ENCODE measurements at places on chromosomes 1 and 21.

GRCh38 chr1:224456637-224456953 is 22.0 kb upstream of the WDR26 start:
- no peak for DNase-seq

GRCh38 chr1:1260843-1261560 is 12.7 kb downstream of the UBE2J2 start:
- DNase-seq, result no peak

DNA sequence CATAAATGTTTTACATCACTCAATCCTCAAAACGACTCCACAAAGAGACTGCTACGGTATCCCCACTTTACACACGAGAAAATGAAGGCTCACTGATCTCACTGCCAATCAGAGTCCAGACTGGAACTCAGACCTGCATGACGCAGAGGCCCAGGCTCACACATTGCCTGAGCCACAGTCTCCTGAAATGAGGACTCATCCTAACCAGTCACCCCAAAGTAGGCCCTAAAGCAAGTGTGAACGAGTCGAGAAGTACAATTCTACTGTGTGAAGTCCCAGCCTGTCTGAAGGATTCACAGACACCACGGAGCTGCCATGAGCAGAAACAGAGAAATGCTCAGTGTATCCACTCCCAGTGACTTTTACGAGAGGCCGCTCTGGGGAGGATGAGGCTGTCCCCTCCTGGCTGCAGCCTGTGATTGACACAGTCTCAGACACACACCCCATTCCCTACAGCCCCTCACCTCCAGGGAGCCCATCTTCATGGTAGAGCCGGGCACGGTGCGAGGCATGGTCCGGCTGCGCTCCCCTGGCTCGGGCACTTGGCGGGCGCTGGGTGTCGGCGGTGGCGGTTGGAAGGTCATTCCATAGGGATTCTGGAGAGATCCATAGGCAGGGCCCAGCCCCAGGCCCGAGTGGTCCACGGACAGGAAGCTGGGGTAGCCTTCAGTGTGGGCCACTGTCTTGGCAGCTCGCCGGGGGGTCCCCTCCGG is 26.7 kb upstream of the COL16A1 start:
- DNase-seq, result no peak

DNA sequence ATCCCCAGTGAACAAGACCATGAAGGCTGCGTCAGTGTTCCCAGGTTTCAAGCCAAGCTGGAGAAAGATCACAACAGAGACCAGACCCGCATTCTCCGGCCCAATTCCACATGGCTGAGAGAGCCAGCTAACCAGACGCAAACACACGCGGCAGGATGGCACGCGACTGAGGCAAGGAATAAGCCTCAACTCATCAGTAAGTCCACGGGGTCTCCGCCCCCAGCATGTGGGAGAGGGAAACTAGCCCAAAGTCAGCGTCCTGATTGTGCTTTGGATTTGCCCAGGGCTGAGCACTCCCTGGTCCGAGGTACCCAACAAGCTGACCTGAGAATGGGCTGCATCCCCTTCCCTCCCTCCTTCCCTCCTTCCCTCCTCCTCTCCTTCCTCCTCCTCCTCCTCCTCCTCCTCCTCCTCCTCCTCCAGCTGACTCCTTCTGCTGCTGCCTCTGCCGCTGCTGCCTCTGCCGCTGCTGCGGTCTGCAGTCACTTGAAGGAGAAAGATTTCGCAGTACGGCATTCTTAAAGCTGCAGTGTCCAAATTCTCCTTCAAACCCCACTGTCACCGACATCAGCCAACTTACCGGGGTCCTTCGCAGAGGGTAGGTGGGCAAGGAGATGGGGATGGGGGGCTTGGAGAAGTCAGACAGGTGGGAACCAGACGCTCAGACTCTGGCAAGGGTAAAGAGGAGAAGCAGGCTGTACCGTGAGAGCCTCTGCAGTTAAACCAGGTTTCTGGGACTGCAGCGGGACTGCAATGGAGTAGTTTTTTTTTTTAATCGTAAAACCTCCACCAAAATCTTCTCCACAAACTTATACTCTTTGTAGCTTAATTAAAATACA is 33.0 kb upstream of the H6PD start:
- no peak for DNase-seq

GRCh38 chr1:68600049-68600661 is 103.3 kb upstream of the DEPDC1 start:
- no peak for DNase-seq

GRCh38 chr1:51570063-51570710 is 46.7 kb upstream of the OSBPL9 start:
- no peak for DNase-seq

DNA sequence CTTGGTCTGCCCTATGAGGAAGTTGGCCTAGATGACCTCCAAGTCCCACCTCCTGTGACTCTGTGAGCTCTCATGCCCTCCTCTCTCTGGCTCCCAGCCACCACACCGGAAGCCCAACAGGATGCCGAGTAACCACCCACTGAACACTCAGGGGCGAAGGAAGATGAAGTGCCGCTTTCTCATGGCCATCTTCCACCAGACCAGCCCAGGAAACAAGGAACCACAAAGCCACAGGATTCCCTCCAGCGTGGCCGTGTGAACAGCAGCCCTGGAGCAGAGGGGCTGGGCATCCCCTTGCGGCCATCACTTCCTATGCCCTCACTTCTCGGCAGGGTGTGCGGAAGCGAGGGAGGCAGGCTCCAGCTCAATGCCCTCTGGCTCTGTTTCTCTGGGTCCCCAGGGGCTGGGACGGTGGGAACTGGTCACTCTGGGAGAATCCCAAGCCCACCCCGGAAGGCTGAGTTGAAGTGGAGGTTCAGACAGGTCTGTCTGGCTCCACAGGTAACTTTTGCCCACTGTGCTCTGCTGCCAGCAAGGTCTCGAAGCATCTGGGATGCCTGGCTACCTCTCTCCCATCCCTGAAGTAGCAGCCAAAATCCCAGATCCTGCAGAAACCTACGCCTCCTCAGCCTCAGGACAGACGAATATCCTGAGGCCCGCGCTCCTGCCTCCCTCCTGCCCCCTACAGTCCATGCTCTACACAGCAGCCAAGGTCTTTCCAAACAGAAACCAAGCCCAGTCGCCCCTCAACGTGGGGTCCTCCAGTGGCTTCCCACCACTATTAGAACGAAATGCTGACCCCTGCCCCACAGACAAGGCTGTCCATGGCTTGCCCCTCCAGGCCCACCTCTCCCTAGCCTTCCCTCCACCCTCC is 44.2 kb upstream of the ECE1 start:
- DNase-seq, result no peak

- no peak for DNase-seq
These were observed 256.4 kb upstream of the FGGY start for GRCh38 chr1:59040486-59040885.

GRCh38 chr1:94734963-94735901 is 84.9 kb upstream of the SLC44A3 start:
- DNase-seq, result no peak

GRCh38 chr1:65065524-65066418 is 82.2 kb upstream of the AK4 start:
- no peak for DNase-seq

- no peak for DNase-seq
These were observed 5.5 kb downstream of the SDCCAG8 start for GRCh38 chr1:243261390-243261789.

DNA sequence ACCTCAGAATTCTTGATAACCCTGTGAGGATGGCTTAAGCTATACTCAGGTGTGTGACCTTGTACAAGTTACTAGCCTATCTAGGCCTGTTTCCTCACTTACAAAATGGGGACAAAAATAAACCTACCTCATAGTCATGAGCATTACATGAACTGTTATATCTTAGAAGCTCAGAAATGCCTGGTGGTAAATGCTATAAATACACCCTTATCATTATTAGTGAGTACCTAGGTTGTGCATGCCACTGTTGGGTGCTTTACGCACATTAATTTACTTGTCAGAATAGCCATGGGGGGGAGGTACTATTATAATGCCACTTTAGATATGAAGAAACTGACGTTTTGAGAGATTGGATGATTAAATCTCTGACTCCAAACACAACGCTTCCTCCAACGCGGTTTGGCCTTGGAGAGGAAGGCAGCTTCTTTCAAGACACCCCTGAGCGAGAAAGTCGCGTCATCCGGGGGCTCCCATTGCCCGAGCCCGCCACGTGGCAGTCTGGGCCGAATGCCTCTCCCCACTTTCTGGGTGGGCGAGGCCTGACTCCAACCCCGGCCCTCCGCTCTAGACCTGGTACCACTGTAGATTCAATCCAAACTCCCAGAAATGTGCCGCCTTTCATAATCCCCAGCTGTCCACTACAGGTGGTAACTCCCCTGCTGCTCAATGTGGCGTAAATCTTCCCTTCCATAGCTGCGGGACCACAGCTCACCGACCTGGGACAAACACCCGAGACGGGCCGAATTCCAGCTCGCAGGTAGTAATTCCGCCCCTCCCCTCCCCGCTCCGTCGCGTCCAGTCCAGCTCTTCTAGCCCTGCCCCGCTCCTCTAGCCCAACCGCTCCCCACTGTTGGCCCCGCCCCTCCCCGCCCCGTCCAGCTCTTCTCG is 771 bp upstream of the RAD54L start:
- no peak for DNase-seq

DNA sequence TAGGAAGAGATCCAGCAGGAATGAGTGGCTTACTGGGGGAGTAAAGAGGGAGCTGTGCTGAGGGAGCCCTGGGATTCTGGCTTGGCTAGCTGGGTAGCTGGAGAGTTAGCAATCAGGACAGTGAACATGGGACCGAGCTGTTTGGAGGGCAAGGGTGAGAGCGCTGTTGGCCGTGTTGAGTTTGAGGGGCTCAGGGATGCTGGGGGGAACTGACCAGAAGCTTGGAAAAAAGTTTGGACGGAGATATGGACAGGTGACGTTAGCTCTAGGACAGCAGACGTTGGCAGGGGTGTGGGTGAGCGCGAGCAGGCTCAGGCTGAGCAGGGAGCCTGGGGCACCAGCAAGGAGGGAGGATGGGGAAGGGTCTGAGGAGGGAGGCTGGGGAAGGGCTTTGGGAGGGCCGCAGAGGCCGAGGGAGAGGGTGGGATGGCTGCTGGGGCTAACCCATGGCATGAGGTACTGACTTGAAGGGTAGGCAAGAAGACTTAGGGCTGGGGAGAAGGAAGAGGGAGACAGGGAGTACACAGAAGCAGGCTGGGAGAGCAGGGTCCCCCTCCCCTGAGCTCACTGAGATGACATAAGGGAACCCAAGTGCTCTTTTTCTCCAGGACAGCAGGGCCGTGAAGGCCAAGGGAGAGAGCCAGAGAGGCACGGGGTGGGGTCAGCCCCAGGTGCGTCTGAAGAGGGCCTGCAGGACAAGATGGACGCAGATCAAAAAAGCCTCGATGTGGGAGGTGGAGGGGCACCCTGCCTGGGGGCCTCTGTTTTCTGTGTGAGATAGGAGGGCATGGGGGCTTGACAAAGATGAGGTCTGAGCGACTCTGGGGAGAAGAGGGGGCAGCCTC is 8.2 kb downstream of the SH2D2A start:
- DNase-seq, result no peak

DNA sequence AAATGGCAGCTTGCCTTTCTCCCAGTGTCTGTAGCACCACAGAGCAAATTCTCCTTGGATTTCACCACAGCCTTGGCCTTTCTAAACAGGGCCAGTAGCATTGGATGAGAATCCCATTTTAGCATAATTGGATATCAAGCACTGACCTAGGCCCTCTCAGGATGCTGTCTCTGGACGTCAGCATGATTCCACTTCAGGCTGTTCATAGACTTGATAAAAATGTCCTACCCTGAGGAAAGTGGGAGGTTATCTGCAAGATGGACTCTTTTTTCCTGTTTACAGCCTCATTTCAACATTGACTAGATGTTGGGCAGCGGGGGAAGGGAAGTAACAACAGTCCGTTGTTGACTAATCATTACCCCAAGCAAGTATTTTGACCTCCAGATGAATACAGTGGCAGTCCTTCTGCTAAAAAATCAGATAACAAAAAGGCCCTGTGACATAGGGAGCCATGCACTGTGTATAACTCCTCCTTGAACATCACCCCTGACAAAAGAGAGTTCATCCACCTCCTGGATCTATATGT is 5.2 kb downstream of the NPL start:
- DNase-seq, result no peak

GRCh38 chr1:45554198-45554597 is 3.6 kb downstream of the AKR1A1 start:
- DNase-seq, result no peak

- no peak for DNase-seq
These were observed 8.9 kb upstream of the CELSR2 start for GRCh38 chr1:109240158-109241152.

DNA sequence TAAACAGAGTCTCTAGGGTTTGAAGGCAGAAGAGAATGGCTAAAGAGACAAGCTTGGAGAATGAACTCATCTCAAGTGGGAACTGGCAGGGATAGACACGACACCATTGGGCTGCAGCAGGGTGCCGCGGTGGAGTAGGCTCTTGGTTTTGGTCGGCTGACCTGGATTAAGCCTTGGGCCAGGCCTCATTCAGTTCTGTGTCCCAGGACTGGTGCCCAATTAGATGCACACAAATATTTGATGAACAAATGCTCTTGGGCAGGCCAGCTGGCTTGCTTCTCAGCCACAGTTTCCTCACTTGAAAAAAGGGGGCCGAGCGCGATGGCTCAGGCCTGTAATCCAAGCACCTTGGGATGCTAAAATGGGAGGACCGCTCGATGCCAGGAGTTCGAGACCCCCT is 53.4 kb upstream of the CITED4 start:
- DNase-seq, result no peak

DNA sequence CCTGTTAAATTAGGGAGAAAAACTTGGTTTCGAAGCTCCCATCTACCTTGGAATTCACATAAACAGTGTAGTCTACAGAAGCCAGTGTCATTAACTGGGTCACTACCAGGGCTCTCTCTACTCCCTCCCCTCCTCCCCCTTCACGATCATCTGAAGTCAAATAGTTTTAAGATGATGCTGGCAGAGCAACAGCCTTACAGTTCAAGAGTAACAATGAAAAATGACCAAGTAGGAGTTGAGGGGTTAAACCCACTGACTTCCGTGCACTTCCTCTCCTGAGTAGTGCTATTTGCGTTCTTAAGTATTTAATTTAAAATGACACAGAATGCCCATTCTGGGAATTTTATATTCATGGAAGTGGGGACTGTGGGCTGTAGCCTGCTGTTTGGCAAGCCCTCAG is 236.9 kb downstream of the SIPA1L2 start:
- DNase-seq, result no peak
